ENCODE measurements at places on chromosomes 3 and 15. TPM values are rescaled to one million over a fixed set of nuclear protein-coding genes. Genes with fewer than 3 reads are reported as not detected.

The OSBPL10 gene
- total RNA-seq, result 89.3 TPM

DNA sequence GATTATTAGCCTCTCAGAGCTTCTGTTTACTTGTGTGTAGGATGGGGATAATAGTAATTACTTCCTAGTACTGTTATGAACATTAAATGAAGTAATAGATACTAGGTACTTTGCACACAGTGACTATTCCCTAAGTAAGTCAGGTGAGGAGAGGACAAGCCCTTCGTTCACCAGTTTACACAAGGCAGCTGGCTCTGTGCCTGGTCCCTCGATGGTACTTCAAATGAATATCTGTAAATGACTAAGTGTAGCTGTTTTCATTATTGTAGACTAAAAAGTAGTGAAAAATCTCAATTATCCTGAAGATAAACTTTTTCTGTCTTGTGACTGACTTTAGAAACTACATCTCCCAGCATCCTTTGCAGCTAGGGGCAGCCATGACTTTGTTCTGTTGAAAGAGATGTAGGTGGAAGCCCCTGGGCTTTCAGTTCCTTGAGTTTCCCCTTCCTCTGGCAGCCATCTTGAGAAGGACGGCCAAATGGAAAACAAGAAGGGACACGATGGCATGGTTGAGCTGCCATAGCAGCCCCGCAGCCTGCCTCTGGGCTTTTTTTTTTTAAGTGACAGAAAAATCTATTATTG lies 11.7 kb upstream of the WNT7A start:
- H3K4me1 ChIP-seq, result peaks cover 5% of the 10 kb centered on the region
- peak; percentile 25 for DNase-seq
- no peak overlapping the region for H3K27ac ChIP-seq

The SLC6A20 gene
- 35.2 TPM for total RNA-seq

DNA sequence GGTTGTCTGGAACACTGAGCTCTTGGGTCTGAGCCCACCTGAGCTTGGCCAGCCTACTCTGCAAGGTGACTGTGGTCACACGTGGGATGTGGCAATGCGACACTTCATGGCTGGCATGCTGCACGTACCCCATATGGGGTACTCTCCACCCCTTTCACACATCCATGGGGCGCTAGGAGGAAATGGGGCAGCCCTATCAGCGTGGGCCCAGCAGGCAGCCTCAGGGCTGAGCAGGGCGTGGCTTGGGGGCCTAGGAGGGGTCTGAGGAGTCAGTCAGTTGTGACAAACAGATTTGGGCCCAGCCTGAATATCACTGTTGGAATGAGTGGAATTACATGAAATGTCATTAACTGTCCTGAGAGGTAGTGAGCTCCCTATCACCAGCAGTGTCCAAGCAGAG lies 82.3 kb upstream of the LINGO1 start:
- peaks cover 2% of the 10 kb centered on the region for H3K27me3 ChIP-seq
- DNase-seq, result no peak
- H3K4me3 ChIP-seq, result no peak overlapping the region
- no peaks in the 10 kb centered on the region for H3K36me3 ChIP-seq
- H3K4me1 ChIP-seq, result no peaks in the 10 kb centered on the region

DNA sequence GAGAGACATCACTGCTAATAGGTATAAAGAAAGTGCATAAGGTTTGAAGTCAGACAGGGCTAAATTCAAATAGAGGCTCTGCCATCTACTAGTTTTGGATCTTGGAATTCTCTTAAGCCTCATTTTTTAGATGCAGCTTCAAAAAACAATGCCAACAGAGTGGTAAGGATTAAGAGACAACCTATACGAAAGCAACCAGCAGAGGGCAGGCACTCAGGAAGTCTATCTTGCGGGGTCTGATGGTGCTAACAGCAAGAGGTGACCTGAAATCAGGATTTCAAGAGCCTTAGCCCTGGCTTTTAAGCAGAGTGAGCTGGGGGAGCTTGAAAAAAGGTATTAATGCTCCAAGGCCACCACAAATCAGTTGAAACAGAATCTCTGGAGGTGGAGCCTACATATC lies 40.7 kb downstream of the LDHAL6B start:
- no peak overlapping the region for H3K27ac ChIP-seq
- DNase-seq, result peak; percentile 82
- no peak overlapping the region for H3K4me3 ChIP-seq
- peaks cover 2% of the 10 kb centered on the region for H3K36me3 ChIP-seq
- peaks cover 3% of the 10 kb centered on the region for H3K4me1 ChIP-seq
- H3K27me3 ChIP-seq, result no peaks in the 10 kb centered on the region

DNA sequence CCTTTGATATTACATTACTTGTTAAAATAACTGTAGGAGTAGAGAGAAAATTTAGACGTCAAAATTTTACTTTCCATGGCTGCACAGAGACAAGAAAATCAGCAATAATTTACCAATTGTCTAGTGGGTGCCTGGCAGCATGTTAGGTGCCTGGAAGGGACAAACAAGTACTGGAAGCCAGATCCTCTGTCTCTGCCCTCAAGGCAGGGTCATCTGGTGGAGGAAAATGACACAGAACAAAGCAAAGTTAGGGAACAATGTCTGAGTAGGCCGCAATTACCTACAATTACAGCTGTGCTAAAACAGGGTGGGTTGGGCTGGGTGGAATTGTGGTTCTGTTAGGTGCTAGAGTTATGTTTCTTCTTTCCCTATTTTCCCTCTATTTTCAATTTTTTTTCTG lies 7.4 kb downstream of the CCDC174 start:
- H3K36me3 ChIP-seq, result peaks cover 16% of the 10 kb centered on the region
- H3K4me3 ChIP-seq, result no peak overlapping the region

DNA sequence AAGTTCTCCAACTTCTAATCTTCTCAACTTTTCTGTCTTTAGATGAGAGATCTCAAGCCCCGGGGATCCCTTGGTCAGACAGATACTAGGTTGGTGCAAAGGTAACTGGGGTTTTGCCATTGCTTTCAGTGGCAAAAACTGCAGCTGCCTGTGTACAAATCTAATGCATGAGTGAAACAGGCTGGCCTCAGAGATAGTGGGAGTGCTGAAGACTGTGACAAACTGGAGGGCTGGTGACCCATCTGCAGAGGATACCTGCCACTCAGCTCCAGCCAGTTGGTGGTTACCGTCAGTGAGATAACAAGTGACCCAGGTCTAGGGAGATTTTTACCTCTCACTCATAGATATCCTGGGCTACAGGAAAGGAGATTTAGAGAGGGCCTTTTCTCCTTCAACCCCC lies 85.7 kb downstream of the RYR3 start:
- no peaks in the 10 kb centered on the region for H3K4me1 ChIP-seq
- DNase-seq, result no peak
- H3K36me3 ChIP-seq, result no peaks in the 10 kb centered on the region
- no peak overlapping the region for H3K4me3 ChIP-seq

DNA sequence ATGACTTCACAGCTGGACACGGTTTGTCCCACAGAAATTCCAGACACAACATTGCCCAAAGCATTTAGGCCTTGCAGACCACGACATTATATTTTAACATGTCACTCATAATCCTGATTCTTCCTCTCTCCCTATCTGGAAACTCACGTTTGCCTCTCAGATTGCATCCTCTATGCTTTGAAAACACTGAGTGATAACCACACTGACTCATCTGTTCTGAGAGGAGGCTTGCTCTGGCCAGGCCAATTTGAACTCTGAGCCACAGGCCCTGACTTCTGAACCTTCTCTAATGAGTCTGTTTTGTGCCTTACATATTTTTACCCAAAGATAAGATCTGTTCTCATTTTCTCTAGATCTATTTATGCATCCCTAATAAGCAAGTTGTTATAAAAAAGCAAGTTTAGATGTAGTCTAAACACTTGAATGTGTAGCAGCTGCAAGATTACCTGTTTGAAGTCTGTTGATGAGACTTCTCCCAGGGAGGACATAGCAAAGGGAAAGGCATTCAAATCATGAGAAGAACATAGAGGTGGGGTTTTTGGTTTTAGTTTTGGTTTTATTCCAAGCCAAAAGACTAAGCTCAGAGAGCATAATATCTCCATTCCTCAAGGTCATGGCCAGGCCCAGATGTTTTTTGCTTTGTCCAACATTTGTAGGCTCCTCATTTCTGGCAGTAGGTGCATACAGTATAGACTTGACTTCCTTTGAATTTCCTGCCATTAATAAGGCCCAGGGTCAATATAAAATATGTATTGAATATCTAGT lies 234.4 kb upstream of the LRTM1 start:
- no peaks in the 10 kb centered on the region for H3K36me3 ChIP-seq
- no peaks in the 10 kb centered on the region for H3K27me3 ChIP-seq
- no peak overlapping the region for H3K27ac ChIP-seq
- no peak overlapping the region for H3K4me3 ChIP-seq
- H3K4me1 ChIP-seq, result no peaks in the 10 kb centered on the region

DNA sequence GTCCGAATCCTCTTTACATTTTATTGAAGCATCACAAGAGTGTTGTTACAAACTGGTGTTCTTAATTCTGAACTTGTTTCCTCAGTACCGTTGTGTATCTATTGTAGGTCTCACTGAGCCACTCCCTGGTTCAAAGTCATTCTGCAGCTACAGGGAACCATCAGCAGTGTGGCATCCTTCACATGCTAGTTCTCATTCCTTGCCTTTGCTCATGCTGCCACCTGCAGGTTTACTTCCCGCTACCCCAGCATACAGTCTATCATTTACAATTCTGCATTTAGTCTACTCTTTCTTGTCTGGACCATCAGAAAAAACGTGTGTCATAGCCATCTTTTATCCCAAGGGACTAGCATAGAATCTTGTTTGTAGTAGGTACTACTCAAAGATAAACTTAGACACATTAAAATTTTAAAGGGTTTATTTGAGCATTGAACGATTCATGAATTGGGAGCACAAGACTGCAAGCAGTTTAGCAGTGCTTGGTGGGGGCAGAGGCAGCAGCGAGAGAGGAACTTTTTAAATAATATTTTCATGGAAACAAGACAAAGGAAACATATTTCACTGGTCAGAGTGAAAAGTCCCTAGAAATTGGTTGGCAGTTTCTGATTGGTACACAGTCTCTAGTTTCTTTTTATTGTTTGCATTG lies 402.1 kb downstream of the CADM2 start:
- H3K27ac ChIP-seq, result no peak overlapping the region
- no peaks in the 10 kb centered on the region for H3K27me3 ChIP-seq
- peak; percentile 61 for DNase-seq

DNA sequence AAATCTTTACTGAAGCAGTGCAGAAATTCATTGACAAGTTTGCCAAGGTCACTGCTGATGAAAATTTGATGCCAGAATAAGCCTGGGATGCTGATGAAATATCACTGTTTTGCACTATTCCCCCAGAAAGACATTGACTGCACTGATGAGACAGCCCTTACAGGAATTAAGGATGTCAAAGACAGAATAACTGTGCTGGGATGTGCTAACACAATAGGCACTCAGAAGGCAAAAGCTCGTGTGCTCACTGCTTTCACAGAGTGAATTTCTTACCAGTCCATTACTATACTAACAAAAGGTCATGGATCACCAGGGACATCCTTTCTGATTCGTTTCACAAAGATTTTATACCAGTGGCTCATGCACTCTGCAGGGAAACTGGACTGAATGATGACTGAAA lies 69.4 kb downstream of the MCF2L2 start:
- H3K27me3 ChIP-seq, result no peaks in the 10 kb centered on the region
- no peaks in the 10 kb centered on the region for H3K36me3 ChIP-seq
- no peak for DNase-seq
- no peak overlapping the region for H3K27ac ChIP-seq
- H3K4me3 ChIP-seq, result no peak overlapping the region
- H3K4me1 ChIP-seq, result no peaks in the 10 kb centered on the region

DNA sequence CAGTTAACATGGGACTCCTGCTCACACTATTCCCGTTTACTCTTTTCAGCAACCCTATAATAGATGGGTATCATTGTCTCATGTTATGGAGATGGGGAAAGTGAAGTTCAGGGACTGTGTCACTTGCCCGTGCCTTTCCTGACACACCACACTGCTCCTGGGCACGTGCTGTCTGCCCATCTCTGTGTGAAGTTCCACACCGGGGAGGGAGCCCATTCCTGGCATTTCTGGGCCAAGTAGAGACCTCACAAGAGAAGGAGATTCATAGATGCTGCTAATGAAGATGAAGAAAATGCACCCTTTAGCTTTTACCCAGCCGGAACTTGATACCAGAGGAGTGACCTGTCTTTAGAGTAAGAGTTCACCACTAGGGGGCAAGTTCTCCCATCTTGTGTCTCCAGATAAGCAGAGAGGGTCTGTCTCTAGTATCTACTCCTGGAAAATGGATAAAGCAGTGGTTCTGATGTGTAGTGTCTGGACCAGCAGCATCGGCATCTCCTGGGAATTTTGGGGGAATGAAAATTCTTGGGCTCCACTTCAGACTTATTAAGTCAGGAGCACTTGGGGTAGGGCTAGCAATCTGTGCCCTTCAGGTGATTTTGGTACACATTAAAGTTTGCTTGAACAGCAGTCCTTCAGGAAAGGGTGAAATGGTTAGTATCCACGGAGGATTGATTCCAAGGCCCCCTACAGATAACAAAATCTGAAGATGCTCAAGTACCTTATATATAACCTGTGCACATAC lies 2.0 kb upstream of the TOPBP1 start:
- H3K27ac ChIP-seq, result no peak overlapping the region
- H3K36me3 ChIP-seq, result no peaks in the 10 kb centered on the region
- no peaks in the 10 kb centered on the region for H3K27me3 ChIP-seq

- H3K4me1 ChIP-seq, result peaks cover 25% of the 10 kb centered on the region
- H3K4me3 ChIP-seq, result peak overlapping the region; percentile 81
- no peaks in the 10 kb centered on the region for H3K36me3 ChIP-seq
- peak overlapping the region; percentile 80 for H3K27ac ChIP-seq
These were observed 888 bp downstream of the PPP2R3A start for GRCh38 chr3:135966271-135966961.
